Nucleus accumbens (tissue), 56 donors: ENCODE measurements at places on chromosomes 1 and 21.

GRCh38 chr1:38672692-38673091 is 186.9 kb downstream of the RRAGC start:
- no peak for DNase-seq

- no peak for DNase-seq
These were observed 200.0 kb downstream of the SLC45A1 start for GRCh38 chr1:8517661-8518489.

DNA sequence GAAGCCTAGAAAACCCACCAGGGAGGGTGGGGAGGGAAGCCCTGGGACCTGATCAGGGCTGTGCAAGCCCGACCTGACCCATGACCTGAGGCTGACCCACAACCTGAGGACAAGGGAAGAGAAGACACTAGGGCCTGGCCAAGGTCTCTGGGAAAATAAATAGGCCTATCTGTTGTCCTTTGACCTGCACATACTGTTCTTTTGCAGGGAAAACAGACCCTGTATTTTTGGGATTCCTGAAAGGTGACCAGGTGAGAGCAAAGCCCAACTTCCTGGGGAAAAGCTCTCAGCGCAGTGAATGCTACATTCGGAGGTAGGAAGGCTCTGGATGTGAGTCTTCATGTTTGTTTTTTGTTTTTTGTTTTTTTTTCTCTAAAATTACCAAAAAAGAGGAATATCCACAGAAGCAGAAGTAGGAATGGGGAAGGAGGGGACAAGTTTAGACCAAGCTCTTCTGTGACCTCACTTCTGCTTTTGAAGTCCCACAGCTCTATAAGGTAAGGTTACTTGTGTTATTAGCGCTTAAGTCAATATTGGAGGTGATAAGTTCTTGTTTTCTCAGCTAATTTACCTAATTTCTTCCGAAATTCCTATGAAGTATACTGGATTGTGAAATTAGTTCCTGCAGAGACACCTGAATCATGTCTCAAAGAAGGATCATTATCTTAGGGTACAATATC is 26.2 kb upstream of the LYST start:
- DNase-seq = no peak

DNA sequence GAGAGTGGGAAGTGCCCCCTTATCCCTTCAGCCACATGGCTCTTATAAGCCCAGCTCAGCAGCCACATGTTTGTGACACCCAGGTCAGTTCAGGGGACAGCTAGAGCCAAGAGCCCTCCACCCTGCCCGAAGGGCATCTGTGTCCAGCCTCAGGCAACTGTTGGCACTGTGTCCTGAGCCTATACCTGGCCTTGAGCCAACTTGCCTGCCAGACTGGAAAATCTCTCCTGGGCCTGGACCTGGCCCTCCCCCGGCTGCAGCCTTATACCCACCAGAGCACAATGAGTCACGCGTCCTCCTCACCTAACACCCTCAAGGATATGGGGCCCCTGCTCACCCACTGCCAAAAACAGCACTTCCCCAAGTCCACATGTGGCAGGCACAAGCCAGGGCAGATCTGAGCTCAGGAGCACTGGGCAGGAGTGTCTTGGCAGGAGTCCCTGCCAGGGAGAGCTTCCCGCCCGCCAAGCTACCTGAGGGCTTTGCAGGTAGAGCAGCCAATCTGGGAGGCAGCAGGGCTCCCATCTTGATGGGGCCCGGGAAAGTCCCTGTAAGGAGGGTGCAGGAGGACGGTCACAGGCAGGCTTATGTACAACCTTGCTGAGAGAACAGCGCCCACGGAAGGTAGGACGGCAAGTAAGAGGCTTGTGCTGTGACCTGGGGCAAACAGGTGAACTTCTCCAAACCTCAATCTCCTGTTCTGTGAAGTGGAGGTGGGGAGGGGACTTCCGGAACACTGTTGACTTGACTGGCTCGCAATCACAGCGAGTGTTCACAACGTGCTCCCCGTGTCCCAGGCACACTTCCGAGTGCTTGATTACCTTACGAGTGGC is 19.8 kb upstream of the HSPG2 start:
- DNase-seq = no peak

DNA sequence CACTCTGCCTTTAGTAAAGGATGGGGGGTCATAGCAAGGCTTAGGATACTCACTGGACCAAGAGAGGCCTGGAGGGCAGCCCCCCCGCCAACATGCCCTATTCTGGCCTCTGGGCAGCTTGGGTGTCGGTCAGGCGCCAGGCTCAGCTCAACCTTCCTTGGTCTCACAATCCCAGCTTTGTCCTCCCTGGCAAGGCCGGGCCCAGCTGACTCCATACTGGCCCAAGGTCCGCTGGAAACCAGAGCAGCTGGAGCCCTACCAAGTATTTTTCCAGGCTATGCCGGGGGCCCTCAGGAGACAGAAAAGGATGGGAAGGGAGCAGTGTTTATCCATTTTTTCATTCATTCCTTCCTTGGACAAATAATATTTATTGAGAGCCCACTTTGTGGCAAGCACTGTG is 6.2 kb downstream of the FBXO2 start:
- DNase-seq = peak; percentile 88

GRCh38 chr1:212470059-212470458 is 37.3 kb downstream of the NENF start:
- DNase-seq = peak; percentile 93

- no peak for DNase-seq
These were observed 45.6 kb upstream of the FASLG start for GRCh38 chr1:172613294-172613693.
